Left renal cortex interstitium (tissue), 4 donors: ENCODE measurements at places on chromosomes 4 and X.

- DNase-seq: no peak
Observed at GRCh38 chr4:11194431-11194830, 234.3 kb downstream of the HS3ST1 start.

- no peak for DNase-seq
Observed at GRCh38 chr4:1625600-1626138, 58.4 kb downstream of the FAM53A start.

GRCh38 chr4:173167758-173168395 is 734 bp upstream of the GALNT7 start:
- peak; percentile 33 for DNase-seq

GRCh38 chr4:128394778-128395177 is 107.2 kb upstream of the PGRMC2 start:
- DNase-seq: no peak

DNA sequence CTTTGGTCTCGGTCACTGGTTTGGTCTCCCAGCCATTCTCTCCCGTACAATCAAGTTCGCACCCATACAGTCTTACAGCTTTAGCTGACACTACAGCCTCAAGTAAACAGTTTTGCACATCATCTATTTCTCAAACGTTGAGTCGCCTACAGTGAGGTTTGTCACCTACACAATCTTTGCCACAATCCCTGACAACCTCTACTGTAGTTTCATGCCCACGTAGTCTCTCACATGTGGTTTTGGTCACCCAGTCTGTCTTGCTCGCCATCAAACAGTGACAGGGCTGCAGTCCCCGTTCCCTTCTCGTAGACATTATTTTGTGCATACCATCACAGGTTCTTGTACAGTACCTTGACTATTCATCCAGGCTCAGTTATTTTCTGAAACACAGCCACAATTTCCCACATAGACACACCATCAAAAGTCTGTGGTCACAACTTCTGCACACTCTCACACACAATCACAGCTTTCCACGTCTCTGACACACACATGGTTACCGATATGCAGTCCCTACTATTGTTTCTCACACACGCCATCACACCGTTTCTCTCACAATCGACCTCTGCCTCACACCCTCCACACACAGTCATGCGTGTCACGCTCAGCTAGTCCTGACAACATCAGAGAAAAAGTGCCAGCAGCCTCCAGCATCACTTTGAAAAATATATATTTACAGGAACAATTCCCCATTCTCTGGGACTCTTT is 5.3 kb upstream of the CFP start:
- no peak for DNase-seq
